ENCODE measurements at places on chromosomes 11 and 22.
A peak's percentile ranks its signal among the peaks of the same experiment; 100 is the strongest.

GRCh38 chr11:72224564-72225410 is at the start of gene INPPL1:
TSS of gene INPPL1 (plus strand) at chr11:72224767. CDS start at chr11:72224985, 218 bp downstream.
- no peak for DNase-seq

DNA sequence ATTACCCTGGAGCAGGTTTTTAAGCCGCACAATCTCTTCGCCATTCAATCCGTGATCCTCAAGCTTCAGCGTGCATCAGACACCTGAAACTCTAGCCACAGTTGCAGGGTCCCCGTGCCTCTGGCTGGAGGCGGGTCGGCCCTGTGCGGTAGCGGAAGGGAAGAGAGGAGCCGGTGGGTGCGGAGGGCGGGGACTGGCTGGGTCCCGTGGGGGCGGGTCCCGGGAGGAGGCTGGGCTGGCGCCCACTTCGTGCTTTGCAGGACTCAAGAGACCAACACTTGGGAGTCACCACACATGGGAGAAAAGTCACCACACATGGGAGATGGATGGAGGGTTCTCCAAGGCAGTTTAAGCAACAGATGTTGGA is 772 bp downstream of the C22orf15 start:
- DNase-seq, result no peak

- peak; percentile 49 for DNase-seq
These were observed 154.9 kb upstream of the NAV2 start for GRCh38 chr11:19557720-19558140.

DNA sequence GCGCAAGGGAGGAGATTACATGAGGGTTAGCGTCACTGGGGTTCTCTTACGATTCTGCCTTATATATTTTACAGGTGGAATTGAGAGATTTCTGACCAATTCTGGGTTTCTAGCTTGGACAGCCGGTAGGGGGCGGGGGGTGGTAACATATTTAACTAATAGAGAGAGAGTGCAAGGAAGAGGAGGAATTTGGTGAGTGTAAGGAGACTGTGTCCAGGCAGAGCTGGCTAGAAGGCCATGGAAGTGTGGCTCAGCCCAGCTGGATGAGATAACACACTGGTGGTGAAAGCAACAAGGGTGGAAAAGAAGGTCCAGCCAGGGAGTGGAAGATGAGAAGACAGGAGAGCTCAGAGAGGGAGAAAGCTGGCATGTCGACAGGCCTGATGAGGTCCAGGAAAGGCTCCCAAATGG is 56.5 kb downstream of the ST3GAL4 start:
- DNase-seq, result no peak

DNA sequence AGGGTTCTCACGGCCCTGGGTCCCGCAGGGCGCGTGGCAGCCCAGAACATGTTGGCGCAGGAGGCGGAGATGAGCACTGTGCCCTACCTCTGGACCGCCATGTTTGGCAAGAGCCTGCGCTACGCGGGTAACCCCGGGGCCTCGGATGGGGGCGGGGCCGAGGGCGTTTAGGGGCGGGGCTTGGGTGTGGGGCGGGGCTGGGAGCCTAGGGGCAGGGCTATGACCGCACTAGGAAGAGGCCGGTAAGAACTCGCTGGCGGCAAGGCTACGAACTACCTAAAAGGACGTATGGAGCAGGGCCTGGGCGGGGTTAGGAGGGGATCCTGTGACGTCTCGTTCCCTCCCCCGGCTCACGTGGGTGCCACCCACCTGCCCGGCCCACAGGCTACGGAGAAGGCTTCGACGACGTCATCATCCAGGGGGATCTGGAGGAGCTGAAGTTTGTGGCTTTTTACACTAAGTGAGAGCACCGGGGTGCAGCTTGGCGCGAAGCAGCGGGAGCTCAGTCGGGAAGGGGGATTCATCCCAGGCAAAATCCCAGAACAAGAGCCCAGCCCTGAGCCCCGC is 2.8 kb upstream of the LZTR1 start:
- DNase-seq, result no peak

DNA sequence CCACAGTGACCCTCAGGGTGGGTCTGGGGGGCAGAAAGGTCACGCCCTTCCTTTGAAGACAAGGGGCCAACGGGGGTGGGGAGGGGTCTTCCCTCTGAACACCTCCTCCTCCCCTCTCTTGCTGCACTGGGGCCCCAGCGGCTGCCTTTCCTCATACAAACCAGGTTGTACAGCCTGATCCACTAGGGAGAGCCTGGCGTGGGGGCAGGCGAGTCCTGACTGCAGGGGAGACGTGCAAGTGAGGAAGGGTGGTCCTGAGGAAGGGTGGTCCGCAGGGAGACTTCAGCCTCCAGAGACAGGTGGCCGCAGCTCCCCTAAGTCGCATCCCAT is 43.6 kb upstream of the LINC01488 start:
- DNase-seq, result no peak

DNA sequence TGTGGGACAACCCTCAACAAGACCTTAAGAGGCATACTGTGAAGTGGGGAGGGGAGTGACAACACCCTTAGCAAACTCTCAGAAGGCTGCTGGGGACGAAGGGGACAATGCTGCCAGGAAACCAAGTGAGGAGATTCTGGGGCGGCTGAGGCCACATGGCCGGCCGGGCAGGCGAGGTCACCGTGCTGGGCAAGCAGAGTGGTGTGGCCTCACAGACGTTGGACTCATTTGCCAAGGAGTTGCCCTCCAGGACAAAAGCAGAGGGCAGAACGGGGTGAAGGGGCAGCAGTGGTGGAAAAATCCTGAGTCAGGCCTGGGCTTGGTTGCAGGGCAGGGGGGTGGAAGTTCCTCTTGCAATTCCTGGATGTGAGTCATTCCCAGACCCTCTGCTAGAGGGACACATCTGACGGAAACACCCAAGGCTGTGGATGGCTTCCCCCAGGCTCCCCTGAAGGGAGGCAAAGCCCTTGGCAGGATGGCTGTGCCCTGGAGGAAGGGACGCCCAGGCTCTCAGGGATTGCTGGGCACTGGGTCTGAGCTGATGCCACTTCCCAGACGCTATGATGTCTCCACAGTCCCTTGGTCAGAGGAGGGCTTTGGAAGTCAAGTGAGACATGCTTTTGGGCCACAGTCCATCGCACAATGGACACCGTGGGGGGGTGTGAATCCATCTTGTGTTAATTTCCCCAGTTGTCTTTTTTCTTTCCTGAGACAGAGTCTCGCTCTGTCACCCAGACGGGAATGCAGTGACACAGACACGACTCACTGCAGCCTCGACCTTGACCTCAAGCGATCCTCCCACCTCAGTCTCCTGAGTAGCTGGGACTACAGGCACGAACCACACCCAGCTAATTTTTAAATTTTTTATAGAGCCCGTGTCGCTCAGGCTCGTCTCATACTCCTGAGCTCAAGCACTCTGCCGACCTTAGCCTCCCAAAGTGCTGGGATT is 16.2 kb upstream of the SHANK3 start:
- DNase-seq, result no peak

GRCh38 chr11:73429121-73429750 is 53.0 kb downstream of the RELT start:
- DNase-seq, result no peak

- DNase-seq, result no peak
These were observed 84.9 kb downstream of the C11orf91 start for GRCh38 chr11:33615751-33616150.

DNA sequence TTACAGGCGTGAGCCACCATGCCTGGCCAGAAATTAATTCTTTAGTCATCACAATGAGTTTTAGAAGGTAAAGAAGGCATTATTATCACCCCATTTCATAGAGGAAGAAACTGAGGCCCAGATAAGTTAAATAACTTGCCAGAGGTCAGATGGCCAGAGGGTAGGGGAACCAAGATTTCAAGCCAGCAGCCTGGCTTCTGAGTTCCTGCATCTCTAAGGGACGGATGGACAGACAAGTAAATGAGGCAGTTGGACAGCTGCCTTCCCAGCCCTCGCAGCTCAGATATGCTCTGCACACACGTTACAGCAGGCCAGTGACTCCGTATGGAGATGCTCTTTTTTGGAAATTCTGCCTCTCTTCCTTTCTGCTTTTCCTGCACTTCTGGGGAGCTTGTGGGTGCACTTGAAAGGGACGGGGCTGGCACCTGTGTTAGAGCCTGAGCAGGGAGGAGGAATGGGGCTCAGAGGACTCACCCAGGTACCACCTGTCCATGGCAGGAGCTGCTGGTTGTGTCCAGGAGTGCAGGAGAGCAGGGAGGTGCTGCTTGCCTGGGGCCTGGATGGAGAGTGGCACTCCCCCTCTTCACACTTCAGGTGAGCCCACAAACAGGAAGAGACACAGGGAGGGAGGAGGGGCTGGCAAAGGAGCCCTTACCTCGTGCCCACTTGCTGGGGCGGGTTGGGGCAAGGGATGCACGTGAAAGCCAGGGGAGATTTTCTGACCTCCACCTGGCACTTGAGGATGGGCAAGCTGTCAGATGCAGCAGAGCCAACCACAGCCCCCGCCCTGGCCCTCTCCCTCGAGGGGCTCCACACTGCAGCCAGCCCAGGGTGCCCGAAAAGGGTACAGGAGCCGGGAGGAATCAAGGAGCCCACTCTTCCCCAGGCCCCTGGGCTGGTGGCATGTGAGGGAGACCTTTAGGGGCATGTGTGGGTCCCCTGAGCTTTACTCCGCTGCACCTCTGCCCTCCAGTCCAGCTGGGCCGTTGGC is 3.3 kb upstream of the FXYD2 start:
- no peak for DNase-seq

DNA sequence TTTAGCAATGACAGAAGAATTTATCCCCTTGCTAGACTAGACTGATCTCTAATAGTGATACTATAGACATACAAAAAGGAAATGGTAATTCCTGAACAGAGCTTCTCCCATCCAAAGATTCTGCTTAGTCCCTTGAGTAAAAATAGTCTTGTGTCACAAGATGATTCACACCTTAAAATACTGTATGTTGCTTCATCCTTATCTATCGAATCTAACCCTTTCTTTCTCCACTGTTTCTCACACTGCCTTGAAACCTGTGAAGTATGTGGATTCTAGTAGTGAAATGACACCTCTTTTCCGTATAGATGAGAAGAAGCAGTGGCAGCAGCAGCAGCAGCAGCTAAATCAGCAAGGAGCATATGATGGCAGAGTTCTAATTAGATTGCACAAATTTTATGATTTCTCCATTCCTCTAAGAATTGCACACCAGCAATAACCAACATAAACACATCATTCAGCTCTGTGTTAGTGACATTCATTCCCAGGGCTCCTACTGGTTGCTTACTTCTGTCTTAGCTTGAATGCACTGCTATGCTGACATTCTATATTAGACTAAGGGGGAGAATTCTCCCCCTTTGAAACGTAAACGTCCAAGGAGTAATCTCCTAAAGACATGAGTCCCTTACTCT is 14.6 kb downstream of the KCNA4 start:
- DNase-seq, result no peak

DNA sequence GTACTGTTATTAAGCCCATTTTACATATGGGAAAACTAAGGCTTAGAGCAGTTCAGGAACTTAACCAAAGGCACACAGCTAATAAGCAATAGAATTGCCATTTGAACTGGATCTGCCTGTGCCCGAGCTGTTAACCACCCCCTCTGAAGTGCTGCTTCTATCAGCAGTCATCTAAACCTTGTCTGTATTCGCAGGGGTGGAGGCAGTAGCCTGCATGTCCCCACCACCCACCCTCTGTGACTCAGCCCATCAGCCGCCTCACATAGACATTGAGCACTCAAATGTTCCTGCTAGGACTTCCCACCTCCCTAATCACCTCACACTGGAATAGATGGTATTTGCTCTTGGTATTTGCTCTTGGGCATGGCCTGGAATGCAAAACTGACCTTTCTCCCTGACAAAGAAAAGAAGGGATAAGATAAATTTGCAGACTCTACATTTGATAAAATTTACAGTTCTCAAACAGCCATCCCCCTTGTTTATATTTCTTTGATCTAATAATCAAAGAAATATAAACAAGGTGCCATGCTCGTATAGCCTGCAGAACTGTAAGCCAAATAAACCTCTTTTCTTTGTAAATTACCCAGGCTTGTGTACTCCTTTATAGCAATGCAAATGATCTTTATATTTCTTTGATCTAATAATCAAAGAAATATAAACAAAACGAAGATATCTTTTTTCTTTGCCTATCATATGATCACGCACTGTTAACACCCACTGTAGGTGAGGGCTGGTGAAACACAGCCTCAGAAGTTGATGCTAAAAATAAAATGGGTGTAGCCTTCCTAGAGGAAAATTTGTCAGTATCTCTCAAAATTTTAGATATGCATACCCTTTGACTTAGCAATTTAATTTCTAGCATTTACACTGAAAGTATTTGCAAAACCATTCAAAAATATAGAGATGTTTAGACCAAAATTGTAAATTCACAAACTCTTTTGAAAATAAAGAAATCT is 15.9 kb downstream of the DKK3 start:
- DNase-seq, result no peak

DNA sequence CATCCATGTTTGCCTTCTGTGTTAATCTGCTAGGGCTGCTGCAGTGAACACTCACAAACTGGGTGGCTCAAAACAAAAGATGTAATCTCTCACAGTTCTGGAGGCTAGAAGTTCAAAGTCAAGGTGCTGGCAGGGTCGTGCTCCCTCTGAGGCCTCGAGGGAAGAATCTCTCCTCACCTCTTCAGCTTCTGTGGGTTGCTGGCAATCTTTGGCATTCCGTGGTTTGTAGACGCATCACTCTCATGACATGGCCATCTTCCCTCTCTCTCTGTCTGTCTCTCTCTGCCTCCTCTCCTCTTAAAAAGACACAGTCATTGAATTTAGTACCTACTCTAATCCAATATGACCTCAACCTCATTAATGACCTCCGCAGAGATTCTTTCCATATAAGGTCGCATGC is 78.8 kb downstream of the TSPAN18 start:
- no peak for DNase-seq

DNA sequence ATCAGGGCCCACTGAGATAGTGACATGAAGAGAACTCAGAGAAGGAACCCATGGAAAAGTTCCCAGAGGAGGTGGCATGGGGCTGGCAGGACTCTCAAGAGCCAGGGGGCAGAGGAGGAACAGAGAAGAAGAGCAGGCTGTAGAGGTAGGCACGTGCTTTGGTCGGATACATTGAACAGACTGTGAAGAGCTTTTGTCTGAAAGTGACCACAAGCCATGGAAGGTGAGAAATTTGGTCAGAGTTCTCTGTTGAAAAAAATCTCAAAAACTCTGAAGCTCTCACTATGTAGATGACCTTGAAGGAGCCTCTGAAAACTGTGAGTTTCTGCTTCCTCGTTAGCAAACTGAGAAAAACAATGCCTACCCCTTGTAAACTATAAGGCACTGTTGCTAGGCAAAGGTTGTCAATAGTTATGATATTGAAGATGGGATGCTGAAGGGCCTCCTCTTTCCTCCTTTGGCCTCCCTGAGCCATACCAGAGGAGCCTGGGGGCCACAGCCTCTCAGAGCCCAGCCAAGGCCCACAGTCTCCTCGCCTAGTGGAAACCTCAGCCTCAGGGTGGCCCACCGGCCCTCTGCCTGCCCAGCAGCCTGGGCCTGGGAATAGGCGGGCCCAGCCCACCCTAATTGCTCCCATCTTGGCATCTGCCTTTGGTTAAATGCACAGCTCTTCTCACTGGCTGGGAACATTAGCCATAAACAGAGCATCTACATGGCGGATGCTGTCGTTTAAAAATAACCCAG is 415.7 kb downstream of the SOX6 start:
- no peak for DNase-seq

DNA sequence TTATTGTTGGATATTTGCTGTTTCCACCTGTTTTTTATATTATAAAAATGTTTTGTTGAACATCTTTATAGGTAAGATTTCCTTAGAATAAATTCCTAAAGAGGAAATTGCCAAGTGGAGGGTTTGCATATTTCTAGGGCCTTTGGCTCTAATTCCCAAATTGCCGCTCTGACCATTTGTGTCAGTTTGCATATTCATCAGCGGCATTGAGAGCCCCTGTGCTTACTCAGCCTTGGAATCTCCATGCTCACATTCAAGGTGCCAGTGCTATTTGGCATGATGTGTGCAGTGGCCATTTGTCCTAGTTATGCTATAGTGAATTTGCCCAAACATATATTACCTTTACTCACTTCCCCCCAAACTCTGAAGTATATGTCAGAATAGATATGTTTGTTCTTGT is 25.5 kb downstream of the KREMEN1 start:
- DNase-seq, result no peak

Data from NCI-H1694 treated with DMSO at 0.1 percent for 48 hours (cell line).